ENCODE measurements at places on chromosomes 7 and 10.

DNA sequence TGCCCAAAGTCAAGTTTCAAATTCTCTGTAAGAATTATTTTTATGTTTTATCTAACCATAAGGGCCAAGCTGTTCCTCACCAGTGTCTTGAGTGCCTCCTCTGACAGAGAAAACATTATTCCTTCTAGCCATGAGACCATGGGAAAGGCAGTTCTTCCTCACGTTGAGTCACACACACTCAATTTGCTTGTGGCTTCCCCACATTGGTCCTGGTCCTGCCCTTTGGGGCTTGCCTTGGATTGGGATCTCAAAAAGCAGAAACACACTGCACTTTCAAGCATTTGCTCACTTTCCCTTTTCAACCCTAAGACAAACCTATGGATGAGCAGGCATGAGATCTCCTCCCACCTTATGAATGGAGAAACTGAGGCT, 248.3 kb upstream of the IGFBP3 start:
- DNase-seq, result no peak

GRCh38 chr10:16699435-16700057, 117.7 kb downstream of the RSU1 start:
- peak; percentile 99 for DNase-seq

- DNase-seq, result no peak
Measured at GRCh38 chr7:106205621-106206222, 79.1 kb downstream of the NAMPT start.

DNA sequence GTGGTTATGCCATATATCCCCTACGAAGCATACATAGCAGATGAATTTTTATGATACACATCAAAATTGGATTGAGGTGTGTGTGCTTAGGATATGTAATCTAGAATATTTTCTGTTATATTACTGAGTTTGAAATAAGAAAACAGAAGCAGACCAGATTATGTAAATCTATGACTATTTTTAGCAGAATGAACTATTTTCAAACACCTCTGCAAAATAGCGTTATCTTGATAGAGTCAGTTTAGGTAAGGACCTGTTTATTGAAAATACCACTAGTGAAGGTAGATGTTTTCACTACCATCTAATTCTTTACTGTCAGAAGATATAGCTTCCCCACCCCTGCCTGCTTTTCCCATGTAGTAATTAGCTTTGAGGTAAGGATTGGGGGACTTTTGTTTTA, 9.1 kb downstream of the LANCL2 start:
- DNase-seq, result no peak

GRCh38 chr10:63072951-63073350, 60.2 kb upstream of the NRBF2 start:
- no peak for DNase-seq

- DNase-seq, result no peak
Measured at GRCh38 chr10:60476451-60476850, 86.8 kb upstream of the ANK3 start.

DNA sequence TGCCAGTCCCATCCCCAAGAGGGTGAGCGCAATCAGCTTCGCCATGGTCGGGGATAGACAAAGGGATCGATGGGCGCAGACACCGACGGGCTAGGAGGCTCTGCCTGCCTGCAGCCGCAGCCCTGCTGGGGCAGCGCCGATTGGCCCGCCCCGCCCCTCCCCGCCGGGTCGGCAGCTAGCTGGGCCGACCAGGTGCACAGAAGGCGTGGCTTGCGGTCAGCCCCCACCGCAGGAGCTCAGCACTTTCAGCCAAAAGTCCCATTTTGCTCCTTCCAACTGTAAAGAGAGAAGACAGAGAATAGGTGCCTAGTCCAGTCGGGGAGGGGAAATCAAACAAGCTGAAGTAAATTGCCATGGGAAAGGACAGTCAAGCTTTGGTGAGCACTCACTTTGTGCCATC, at the start of gene PON1:
TSS of gene PON1 (minus strand) at position 102 of the 400 bp plus-strand sequence. CDS start at position 45, 57 bp downstream.
- no peak for DNase-seq

DNA sequence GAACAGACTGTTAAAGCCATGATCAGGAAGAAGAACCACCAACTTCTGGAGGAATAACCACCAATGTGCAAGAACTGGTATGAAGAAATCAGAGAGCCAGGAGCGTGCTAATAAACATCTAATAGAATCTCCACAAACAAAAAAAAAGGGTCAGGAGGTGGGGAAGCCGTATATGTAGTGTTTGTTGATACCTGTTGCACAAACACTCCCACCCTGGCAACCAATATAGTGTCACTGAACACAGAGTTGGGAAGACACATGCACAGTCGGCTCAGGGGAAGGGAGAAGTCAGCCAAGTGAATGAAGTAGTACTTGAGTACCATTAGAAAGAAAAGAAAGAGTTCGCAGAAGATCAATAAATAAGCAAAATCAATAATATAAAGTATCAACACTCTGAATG, 400.1 kb downstream of the PARD3 start:
- DNase-seq, result no peak

DNA sequence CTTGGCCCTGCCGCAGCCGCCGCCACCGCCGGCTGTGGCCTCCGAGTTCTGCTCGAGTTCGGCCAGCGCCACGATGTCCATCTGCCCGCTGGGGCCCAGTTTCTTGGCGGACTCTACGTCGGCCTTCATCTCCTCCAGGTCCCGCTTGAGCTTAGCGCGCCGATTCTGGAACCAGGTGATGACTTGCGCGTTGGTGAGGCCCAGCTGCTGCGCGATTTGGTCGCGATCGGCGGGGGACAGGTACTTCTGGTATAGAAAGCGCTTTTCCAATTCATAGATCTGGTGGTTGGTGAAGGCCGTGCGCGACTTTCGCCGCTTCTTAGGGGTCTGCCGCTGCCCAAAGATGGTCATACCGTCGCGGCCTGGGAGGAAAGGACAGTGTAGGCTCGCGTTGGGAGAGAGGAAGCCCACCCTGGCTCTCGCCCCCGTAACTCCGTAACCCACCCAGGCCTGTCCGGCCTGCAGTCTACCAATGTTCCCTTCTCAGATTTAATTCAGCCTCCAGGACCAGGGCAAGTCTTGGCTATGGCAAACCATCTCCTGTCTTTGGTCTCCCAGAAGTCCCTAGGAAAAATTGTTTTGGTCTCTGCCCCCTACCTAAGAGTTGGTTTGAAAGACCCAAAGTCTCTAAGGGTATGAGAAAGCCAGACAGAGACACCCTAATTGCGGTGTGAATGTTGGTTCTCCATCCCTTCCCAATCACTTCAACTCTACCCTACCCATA, 1.7 kb downstream of the LBX1 start:
- no peak for DNase-seq

DNA sequence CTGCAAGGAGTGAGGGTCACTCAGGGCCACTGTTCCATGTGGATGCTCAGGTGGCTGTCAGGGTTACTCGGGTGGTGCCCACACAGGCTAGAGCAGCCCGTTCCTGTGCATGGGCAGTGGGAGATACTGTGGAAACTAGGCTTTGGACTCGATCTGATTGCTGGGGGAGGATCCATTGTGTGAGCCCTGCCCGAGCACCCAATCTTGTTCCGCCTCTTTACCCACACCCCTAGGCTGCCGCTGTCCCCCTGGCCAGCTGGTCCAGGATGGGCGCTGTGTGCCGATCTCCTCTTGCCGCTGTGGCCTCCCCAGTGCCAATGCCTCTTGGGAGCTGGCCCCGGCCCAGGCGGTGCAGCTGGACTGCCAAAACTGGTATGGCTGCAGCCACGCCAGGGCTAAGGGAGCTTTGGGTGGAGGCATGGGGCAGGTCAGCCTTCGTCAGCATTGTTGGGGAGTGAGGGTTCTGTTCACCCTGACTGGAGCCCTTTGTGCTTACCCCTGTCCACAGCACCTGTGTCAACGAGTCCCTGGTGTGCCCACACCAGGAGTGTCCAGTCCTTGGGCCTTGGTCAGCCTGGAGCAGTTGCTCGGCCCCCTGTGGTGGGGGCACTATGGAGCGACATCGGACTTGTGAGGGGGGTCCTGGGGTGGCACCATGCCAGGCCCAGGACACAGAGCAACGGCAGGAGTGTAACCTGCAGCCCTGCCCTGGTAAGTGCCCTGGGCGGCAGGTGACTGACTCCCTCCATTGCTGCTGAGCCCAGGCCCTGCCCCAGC, 12.4 kb upstream of the ZNF862 start:
- DNase-seq, result no peak

- no peak for DNase-seq
Measured at GRCh38 chr7:15603124-15603523, 41.3 kb upstream of the AGMO start.

DNA sequence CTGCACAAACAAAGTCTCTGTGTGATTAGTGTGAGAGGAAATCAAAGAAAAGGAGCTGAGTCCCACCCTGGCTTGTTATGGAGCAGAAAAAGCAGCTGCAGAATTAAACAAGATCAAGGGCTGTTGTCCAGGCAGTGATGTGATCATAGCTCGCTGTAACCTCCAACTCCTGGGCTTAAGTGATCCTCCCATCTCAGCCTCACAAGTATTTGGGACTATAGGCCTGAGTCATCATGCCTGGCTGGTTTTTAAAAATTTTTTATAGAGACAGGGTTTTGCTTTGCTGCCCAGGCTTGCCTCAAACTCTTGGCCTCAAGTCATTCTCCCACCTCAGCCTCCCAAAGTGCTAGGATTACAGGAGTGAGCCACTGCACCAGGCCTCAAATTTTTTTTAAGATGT, 88.9 kb downstream of the IPMK start:
- DNase-seq, result peak; percentile 22

DNA sequence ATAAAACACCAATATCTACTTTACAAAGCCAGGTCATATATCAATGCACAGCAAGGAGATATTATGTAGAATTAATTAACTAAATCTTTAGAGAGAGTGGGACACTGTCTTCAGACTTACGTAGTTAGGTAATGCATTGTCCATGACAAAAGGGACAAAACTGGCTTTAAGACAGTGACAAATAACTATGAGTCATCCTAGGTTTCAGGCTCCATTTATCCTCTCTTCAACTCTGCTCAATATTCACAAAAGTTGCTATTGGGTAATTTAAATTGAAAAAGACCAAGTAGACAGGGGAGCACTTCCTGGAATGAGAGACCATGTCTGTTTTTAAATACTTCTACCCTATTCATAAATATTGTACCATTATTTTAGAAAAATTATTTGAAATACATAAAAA, 464.5 kb downstream of the ARL4A start:
- DNase-seq, result no peak

DNA sequence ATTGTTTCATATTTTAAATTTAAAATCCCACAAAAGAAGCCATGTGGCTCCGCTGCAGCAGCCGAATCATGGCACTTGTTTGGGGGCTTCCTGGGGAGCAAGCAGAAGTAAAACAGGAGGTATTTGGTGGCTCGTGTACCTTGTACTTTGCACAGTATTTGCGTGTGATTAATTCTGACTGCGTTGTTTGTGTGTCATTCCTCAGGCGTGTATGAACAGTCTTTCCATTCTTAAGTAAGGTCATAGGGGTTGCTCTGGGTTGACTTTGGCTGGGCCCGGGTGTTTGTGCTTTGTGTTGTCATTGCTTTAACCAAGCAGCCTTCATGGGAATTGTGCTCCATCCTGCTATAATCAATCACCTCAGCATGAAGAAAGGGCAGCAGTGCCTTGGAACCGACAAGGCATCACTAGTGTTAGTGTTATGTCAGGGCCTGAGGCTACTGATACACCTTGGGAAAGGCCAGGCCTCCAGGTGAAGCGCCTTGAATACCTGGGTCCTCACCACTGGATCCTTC, 182.4 kb downstream of the ARHGAP21 start:
- no peak for DNase-seq

DNA sequence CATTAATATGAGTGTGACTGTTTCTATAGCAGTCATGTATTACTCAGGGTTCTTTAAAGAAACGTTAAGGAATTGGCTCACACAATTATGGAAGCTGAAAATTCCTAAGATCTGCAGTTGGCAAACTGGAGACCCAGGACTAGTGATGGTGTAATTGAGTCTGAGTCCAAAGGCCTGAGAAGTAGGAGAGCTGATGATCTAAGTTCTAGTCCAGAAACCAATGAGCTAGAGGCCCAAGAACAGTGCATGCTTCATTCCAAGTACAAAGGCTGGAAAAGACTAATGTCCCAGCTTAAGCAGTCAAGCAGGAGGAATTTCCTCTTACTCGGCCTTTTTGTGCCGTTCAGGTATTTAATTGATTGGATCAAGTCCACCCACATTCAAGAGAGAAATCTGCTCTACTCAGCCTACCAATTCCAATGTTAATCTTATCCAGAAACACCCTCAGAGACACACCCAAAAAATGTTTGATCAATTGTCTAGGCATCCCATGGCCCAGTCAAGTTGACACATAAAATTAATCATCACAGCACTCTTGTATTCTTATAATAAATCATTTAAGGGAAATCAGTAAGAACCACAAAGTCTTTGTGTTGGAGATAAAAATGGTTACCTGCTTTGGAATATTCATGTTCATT, 312.1 kb downstream of the PRKG1 start:
- DNase-seq, result no peak

- no peak for DNase-seq
Measured at GRCh38 chr7:102236102-102236501, 50.6 kb upstream of the SH2B2 start.

DNA sequence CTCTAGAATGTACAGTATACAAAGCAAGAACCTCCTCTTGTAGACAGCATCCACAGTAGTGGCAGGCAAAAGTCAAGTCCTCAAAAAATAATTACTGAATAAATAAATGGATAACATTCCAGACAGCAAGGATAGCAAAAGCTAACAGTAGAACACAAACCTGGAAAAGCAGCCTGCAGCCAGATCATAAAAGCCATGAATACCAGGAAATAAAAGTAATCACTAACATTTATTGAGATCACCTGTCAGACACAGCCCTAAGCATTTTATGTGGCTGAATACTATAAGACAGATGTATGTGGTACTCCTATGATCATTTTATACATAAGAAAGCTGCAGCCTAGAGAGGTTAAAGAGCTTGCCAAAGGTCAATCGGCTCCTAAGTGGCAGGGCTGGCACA, 34.0 kb downstream of the CUL2 start:
- no peak for DNase-seq

DNA sequence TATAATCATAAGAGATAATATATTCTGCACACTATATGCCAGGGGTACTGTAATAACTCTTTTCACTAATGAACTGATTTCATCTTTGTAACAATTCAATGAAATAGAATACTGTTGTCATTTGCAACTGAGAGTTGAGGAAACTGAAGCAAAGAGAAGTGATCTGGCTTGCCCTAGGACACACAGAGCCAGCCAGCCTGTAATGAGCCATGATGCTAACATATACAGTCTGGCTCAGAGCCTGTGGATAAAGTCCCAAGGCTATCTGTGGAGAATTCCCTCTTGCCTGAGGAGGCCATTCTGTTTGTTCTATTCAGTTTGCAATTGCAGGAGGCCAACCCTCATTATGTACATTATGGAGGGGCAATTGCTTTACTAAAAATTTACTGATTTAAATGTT, 241.3 kb downstream of the CXCL12 start:
- DNase-seq, result no peak

GRCh38 chr10:70849582-70850016, 33.9 kb downstream of the SGPL1 start:
- DNase-seq, result no peak

DNA sequence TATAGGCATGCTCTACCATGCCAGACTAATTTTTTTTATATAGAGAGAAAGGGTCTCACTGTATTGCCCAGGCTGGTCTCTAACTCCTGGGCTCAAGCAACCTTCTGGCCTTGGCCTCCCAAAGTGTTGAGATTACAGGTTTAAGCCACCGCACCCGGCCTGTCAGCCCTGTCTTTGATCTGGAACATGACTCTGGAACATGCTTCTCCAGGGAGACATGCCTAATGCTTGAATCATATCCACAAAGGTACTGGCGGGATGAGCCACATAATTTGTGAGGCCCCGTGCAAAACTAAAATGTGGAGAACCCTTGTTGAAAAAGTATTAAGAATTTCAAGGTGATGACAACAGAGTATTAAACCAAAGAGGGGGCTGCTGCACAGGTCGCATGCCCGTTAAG, 282.8 kb downstream of the ARHGAP12 start:
- DNase-seq, result no peak

Data from NCI-H82 (cell line).